ENCODE measurements at places on chromosomes 7 and 10. TPM values are rescaled to one million over a fixed set of nuclear protein-coding genes. Genes with fewer than 3 reads are reported as not detected.

- DNase-seq: peak; percentile 48
Observed at GRCh38 chr7:131945313-131945911, 389.0 kb upstream of the PODXL start.

- no peak for DNase-seq
Observed at GRCh38 chr7:151509670-151510333, 9.9 kb downstream of the RHEB start.

- no peak for DNase-seq
Observed at GRCh38 chr10:129494740-129495139, 27.7 kb downstream of the MGMT start.

- DNase-seq: no peak
Observed at GRCh38 chr7:322111-322671, 32.2 kb downstream of the FOXL3 start.

DNA sequence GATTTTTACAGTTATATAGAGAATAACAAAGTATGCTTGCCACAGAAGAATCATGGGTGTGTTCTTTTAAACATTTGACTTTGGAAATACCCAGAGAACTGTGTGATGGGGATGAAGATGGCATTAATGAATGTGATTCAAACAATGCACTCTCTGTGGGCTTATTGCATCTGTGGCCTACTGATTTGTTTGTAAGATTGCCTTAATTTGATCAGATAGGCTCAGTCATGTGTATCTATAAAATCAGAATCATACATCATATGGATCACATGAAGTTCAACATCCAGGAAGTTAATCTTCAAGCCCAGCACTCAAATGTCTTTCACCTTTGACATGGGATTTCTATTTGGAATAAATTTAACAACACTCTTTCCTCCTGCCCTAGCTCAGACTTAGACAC is 410.9 kb downstream of the SUGCT start:
- no peak for DNase-seq

GRCh38 chr7:112357136-112357535 is 93.1 kb upstream of the IFRD1 start:
- no peak for DNase-seq

GRCh38 chr7:151827620-151828019 is 49.3 kb downstream of the PRKAG2 start:
- no peak for DNase-seq

- no peak for DNase-seq
Observed at GRCh38 chr7:122273117-122273516, 31.4 kb downstream of the FEZF1 start.

GRCh38 chr7:70353330-70353945 is 755.2 kb downstream of the AUTS2 start:
- DNase-seq: no peak

DNA sequence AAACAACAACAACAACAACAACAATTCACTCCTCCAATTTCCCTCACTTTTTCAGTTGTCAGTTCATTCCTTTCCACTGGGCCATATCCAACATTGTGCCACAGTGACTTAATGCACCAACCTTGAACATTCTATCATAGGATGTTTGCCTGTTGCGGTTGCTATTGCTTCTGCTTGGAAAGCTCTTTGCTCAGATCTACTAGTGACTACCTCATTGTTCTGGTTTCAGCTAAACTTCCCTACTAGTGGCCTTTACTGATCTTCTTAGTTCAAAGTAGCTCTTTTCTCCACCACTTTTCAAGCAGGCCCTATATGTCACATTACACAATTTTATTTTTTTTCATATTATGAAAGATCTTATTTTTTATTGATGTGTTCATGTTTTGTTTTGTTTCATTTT is 9.8 kb upstream of the STEAP4 start:
- DNase-seq: no peak

DNA sequence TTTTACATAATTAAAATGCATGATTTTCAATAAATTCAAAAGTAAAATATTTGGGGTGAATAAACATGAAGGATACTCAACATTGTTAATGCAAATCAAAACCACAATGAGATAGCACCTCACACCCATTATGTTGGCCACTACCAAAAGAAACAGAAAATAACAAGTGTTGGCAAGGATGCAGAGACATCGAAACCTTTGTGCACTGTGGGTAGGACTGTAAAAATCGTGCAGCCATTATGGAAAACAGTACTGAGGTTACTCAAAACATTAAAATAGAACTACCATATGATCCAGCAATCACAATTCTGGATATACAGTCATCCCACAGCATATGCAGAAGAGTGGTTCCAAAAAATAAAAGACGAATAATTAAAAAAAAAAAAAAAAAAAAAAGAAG is 13.1 kb downstream of the EZH2 start:
- DNase-seq: no peak

GRCh38 chr10:3741688-3742461 is 43.1 kb downstream of the KLF6 start:
- DNase-seq: no peak

DNA sequence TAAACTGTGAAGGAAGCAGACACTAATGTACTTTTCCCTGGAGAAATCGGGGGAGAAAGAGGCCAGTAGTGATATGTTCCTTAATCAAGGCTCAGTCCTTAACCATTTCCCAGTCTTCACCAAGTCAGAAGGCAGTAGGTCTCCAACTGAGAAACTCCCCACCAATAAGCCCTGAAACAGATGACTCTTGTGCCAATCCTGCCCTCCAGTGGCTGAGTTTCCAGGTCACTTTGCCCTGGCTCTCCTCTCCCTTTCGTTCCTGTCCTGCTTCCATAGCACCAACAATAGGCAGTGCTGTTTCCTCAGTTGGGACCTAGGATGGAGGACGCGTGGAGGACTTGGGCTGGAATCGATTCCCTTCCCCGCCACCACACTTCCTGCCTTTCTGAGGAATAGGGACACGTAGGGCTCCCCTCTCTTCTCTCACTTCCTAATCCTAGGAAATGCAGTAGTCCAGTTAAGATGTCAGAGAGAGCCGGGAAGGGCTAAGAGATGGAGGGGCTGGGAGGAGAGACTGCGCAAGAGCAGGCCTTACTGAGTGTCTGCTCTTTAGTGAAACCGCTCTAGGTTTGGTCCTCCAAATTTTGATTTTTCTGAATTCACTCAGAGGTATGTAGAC is 23.4 kb downstream of the ATOH7 start:
- peak; percentile 46 for DNase-seq

DNA sequence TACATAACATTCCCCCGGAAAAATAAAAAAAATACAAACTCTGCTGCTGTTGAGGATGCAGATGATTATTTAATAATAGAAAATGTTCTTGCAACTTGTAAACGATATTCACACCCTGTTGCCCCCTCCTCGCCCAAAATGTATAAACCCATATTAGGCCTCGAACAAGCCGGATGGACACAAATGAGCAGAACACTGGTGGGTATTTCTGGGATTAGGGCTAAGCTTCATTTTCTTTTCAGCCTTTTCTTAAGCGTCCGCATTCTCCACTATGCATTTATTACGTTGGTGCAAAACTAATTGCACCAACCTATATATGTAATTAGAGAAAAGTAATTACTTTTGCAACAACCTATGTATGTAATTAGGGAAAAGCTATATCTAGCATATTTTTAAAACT is 349 bp upstream of the GNG11 start:
- DNase-seq: no peak

- DNase-seq: no peak
Observed at GRCh38 chr7:142488036-142488633, 230.3 kb upstream of the PRSS58 start.

DNA sequence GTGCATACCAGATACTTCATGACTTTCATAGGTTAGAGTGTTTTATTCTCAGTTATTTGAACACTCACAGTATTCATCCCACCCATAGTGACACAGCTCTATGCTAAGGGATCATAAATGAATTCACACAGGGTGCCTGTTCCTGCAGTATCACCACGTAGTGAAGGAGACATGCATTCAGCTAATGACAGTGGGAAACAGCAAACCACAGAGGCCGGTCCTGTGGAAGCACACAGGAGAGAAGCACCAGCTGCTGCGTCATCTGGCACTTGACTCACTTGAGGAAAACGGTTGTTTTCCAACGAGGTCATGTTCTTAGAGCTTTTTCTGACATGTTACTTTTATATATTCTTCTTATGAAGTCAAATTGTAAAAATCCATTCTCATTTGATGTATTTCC is 73.0 kb downstream of the UBE3C start:
- no peak for DNase-seq

GRCh38 chr10:44576702-44577191 is 191.8 kb upstream of the CXCL12 start:
- no peak for DNase-seq

GRCh38 chr10:127174866-127175265 is 21.5 kb downstream of the INSYN2A start:
- no peak for DNase-seq

GRCh38 chr10:35574924-35575352 is 30.2 kb upstream of the GJD4 start:
- peak; percentile 73 for DNase-seq

DNA sequence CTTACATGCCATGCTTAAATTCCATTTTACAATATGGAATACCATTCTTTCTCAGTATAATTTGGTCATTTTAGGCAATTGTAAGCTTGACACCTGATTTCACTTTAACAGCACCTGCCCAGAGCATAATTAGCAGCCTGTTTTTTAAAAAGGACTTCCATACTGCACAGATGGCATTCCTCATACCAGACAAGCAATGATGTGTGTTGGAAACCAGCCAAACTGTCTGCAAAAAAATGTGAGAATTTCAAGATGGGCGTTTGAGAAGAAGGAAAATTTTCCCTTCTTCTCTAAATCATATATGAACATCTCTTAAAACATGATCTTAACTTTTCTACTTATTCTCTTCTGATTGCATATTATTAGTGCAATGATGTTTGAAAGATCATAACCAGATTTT is 40.4 kb upstream of the AGMO start:
- no peak for DNase-seq

- no peak for DNase-seq
Observed at GRCh38 chr10:110471566-110472139, 26.1 kb upstream of the DUSP5 start.

DNA sequence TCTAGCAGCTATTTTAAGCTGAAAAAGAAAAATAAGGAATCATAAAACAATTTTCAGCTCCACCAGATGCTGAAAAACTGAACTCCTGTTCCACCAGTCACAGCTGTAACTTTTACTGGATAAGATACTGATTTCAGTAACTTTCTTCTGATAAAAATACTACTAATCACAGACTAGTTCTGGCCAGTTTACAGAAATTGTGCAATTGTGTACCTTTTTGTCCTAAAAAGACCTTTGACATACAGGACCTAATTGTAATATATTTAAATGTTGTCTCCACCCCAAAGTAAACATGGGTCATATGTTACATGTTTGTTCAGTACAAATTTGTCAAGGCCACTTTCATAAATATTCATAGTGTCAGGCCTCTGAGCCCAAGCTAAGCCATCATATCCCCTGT is 27.1 kb upstream of the PIP start:
- DNase-seq: no peak

GRCh38 chr7:49618028-49618427 is 155.4 kb upstream of the VWC2 start:
- no peak for DNase-seq

DNA sequence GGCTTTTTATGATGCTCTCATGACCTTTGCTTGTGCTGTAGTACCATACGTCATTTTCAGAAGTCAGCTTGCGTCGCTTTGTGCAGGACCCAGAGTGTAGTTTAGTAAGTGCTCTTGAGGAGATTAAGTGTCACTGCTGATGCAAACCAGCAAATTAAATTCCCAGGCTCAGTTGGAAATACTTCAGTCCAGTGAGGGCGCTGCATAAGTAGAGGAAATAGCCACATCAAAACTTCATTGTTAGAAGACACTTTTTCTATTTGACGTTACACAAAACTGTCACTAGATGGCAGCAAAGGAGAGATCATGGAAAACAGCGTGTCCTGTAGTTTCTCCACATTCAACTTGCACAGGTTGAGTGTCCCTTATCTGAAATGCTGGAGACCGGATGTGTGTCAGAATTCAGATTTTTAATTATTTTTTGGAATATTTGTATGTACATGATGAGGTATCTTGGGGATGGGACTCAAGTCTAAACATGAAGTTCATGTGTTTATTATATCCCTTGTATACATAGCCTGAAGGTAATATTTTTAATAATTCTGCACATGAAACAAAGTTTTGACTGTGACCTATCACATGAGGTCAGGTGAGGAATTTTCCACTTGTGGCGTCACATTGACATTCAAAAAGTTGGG is 7.9 kb downstream of the ZNF22 start:
- DNase-seq: peak; percentile 89

GRCh38 chr10:29698773-29699490 is 64.2 kb upstream of the SVIL start:
- no peak for DNase-seq

OR2A5 gene
- not detected for total RNA-seq

PHKG1 gene
- total RNA-seq: 0.13 TPM

CRYGN gene
- total RNA-seq: not detected

SLC16A12 gene
- total RNA-seq: not detected

CDHR3 gene
- 1.3 TPM for total RNA-seq

OR9A2 gene
- not detected for total RNA-seq

GIMAP2 gene
- 34.0 TPM for total RNA-seq

CXCL12 gene
- 0.77 TPM for total RNA-seq

MEOX2 gene
- total RNA-seq: 2.1 TPM

MYO3A gene
- total RNA-seq: not detected

STEAP1B gene
- total RNA-seq: 10.9 TPM

SLC18A3 gene
- total RNA-seq: not detected

TMEM184A gene
- under 0.01 TPM for total RNA-seq

LIPN gene
- total RNA-seq: not detected

GPR37 gene
- 0.13 TPM for total RNA-seq

MLXIPL gene
- total RNA-seq: not detected

All from dermis microvascular lymphatic vessel endothelial cell (primary cell).